ACHN (cell line): ENCODE measurements at places on chromosomes 6 and 20.

DNA sequence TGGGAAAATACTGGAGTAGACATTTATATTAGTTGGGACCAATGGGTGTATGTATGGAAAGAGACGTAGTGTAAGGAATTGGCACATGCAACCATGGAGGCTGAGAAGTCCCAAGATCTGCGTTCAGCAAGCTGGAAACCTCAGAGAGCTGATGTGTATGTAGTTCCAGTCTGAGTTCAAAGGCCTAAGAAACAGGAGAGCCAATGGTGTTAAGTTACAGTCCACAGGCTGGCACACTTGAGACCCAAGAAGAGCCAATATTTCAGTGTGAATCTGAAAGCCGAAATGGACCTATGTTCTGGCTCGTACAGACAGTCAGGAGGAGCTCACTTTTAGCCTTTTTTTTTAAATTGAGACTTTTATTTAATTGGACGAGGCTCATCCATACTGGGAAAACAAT, 244.2 kb downstream of the CDKAL1 start:
- no peak for DNase-seq

GRCh38 chr6:153013438-153013837, 10.9 kb upstream of the MTRF1L start:
- no peak for DNase-seq

DNA sequence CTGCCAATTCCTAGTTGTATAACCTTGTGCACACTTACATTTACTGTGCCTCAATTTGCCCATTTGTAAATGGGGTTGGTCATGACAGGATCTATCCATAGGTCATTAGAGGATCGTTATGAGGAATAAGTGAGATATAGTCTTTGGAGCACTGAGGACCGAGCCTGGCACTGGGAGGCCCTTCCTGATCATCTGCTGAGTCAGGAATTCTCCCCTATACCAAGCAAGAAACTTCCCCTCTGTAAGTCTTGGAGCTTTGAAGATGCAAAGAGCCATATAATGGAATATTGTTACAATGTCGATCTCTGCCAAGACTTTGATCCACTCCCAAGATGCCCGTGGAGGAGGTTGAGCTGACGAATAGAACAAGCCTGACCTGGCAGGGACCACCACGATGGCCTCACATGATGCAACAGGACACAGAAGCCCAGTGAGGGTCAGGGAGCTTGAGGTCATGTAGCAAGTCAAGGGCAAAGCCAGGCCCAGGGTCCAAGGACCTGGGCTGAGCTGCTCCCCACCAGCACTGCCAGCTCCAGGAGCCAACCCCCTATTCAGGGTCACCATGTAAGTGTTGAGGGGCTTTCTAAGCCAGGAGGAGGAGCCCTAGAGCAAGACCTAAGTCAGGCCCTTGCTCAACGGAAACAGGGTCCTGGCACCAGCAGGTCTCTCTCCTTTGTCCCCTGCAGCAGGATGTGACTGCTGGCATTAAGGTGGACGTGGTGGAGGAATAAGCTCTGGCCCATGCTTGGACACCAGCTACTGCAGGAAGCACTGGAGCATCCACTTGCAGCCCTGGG, 16.7 kb downstream of the PDRG1 start:
- DNase-seq, result no peak

DNA sequence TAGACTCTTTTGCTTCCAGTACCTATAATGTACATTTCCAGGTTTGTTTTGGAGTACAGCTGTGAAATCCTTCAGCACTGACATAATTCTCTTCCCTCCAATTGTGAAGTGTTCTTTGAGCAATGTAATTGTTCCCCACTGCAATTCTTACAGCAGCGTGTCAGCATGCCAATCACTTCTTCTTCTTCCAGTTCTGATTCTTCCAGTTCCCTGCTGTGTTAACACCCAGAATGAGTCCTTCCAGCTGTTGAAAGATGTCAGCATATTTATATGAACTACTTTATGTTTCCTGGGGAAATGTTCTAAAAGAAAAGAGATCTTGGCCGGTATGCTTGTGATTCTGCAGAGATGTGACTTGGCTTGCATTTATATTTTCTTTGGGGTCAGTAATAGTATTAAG, 213.9 kb downstream of the UNC5CL start:
- no peak for DNase-seq

GRCh38 chr6:82741325-82741995, 324.2 kb downstream of the UBE3D start:
- DNase-seq, result no peak

- no peak for DNase-seq
Measured at GRCh38 chr20:10984294-10984693, 310.5 kb upstream of the JAG1 start.

GRCh38 chr6:26296857-26297648, 67.9 kb upstream of the BTN3A2 start:
- DNase-seq, result peak; percentile 55

- DNase-seq, result no peak
Measured at GRCh38 chr6:119848696-119849095, 499.1 kb upstream of the MAN1A1 start.

DNA sequence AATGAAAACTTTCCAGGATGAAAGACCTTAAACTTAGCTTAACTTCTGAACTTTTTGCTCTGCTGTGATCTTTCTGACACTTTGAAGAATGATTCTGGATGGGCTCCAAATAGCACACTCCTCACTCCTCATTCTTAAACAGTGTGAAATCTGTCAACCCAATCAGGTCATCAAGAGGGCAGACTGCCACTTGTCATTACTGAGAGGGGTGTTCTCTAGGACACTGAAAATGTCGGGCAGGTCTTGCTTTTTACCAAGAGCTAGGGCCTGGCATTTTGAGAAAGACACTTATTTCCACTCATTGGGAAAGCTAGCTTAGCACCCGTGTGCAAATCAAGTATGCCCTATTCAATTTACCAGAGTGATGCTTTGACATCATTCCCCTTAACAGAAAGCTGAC, 122.2 kb downstream of the MTFR2 start:
- DNase-seq, result no peak

DNA sequence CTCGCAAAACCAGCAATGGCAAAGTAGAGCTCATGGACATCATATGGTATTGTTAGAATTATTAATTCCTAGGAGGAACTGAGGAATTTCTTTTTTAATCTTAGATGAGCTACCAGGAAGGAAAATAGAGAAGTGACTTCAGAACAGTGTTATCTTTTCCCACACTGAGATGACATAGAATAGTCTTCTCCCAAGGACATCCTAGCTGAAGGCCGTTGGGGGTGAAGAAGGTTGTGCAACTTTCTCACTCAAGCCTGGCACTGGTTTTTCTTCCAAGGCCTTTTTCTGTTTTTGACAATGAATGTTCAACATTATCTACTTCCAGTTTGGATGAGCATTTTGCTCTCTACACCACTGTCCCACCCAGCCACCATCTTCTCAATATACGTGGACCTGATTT, 35.8 kb upstream of the MAS1 start:
- DNase-seq, result no peak

DNA sequence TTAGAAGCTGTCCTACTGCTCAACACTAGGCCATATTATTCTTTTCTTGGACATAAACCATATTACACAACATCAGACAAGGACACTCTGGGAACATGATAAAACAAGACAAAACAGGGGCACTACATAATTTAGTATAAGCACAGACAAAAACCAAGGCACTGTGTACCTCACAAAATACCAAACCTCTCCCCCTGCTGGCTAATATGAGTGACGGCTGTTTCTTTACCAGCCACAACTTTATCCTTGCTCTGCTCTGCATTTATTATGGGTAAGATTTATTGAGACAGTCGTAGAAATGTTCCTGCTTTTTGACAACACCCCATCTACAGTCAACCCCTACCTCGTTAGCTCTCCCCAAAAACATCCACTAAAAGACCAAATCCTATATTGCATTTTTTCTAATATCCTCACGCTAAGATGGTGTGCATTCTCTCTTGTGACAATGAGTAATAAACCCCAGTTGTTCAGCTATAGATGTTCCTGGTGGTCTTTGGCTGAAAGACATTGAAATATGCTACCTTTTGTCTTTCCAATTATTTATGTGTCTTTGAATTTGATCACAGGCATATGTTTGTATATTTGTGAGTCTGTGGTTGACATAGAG, 23.8 kb upstream of the POLR1H start:
- peak; percentile 20 for DNase-seq

DNA sequence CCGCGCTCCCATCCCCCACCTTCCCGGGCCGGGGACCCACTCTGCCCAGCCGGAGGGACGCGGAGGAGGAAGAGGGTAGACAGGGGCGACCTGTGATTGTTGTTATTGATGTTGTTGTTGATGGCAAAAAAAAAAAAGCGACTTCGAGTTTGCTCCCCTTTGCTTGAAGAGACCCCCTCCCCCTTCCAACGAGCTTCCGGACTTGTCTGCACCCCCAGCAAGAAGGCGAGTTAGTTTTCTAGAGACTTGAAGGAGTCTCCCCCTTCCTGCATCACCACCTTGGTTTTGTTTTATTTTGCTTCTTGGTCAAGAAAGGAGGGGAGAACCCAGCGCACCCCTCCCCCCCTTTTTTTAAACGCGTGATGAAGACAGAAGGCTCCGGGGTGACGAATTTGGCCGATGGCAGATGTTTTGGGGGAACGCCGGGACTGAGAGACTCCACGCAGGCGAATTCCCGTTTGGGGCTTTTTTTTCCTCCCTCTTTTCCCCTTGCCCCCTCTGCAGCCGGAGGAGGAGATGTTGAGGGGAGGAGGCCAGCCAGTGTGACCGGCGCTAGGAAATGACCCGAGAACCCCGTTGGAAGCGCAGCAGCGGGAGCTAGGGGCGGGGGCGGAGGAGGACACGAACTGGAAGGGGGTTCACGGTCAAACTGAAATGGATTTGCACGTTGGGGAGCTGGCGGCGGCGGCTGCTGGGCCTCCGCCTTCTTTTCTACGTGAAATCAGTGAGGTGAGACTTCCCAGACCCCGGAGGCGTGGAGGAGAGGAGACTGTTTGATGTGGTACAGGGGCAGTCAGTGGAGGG, 2.8 kb downstream of the SOX4 start:
- peak; percentile 74 for DNase-seq

GRCh38 chr20:32051720-32052089, 337 bp upstream of the HCK start:
- DNase-seq, result no peak

DNA sequence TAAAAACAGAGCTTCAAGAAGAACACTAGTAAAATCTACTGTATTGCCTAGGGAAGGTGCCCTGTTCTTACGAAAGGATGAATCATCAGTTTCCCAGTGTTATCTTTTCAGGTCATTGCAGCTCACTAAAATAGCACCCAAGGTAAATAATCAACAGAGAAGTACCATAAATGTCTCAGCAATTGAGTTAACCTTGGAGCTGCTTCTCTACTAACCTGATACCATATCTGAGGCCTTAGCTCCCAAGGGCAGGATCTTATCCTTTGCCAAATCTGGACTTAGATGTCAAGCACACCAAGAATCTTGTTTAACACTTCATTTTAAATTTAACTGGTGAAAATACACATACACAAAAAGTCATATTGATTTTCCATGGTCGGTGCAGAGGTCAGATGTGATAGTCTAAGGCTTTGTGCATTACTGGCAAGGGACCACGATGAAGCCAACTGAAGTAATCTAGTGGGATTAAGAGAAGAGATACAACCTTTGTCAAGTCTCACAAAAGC, 81.5 kb downstream of the EDN1 start:
- peak; percentile 77 for DNase-seq
